ENCODE measurements at places on chromosomes 3 and 15.

- DNase-seq = peak; percentile 46
Measured at GRCh38 chr15:27059610-27060202, 88.7 kb downstream of the GABRG3 start.

- no peak for DNase-seq
Measured at GRCh38 chr15:90878660-90879059, 5.6 kb upstream of the FES start.

DNA sequence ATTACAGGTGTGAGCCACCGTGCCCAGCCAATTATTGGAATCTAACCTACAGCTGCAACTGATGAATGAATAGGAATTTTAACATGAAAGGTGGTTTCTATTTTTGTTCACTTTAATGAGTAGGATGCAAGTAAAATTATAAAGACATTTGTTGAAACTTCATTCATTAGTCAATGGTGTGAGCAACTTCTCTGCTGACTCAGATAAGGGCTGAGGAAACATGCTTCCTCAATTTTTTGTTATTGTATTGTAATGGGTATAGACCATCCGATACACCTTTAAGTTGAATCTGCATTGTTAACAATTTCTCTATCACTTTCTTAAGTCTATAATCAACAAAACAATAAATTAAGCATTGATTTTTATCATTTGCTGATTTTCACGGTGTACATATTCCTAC lies 127.8 kb downstream of the STAG1 start:
- DNase-seq = no peak

DNA sequence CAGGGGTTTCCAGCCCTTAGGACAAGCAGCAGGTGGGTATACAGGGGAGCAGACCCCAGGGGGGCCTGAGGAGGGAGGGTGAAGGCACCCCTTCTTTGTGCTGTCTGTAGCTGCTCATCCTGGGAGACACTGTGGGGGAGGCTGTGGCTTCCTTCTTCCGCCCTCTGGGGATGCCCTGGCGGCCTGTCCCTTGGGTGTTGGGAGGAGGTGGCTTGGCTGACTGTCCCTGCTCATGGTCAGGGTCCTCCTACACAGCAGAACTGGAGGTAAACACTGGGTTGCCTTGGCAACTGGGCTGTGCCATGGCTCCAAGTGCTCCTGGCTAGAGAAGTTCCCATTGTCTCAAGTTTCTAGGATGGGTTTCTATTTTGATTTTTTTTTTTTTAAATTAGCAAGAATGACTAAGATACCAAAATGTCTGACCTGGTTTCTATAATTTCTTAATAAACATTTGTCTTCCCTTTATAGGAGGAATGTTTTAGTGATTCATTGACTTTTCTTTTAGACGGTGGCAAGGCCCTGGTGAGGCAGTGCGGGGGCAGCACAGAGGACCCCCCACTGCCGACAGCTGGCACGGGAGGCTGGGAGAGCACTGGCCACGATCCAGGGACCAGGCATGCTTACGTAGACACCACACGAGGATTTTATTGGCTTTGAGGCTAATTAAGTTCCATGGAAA lies 12.4 kb downstream of the KLF13 start:
- DNase-seq = peak; percentile 71

DNA sequence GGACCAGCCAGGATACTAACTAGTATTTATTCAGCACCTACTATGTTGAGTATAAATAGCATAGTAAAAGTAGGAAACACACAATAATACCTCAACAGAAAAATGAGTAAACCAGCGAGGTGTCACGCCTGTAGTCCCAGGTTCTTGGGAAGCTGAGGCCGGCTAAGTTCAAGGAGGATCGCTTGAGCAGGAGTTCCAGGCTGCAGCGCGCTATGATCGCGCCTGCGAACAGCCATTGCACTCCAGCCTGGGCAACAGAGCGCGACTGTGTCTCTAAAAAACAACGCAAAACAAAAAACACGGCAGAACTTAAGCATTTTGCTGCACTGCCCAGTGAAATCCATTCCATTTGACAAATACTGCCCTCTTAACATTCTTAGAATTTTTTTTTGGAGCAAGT lies 1.3 kb upstream of the DENND6A start:
- no peak for DNase-seq

DNA sequence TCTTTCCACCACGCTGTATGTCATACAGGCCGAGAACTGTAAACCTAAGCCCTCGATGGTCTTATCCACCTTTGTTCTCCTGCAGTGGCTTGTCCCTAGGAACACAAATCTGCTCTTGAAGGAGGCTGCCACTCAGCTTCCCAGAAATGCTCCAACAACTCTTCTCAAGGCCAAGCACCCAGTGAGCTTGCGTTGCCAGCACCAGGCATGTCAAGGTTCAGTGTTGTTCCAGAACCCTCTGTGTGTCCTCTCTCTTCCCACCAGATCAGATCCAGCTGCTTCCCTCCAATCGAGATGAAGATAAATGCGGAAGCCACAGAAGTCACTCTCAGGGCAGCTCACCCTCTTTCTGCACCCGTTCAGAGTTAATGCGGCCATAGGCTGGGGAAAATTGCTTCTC lies 11.3 kb upstream of the MYZAP start:
- no peak for DNase-seq
